Renal cortex interstitium (tissue), 15 donors: ENCODE measurements at places on chromosomes 1 and 21. TPM values are rescaled to one million over a fixed set of nuclear protein-coding genes. Genes with fewer than 3 reads are reported as not detected.

Gene LAMC1
- 310 TPM for polyA plus RNA-seq

Gene NIBAN1
- 3.5 TPM for polyA plus RNA-seq

Gene TTC39A
- 7.7 TPM for polyA plus RNA-seq

DNA sequence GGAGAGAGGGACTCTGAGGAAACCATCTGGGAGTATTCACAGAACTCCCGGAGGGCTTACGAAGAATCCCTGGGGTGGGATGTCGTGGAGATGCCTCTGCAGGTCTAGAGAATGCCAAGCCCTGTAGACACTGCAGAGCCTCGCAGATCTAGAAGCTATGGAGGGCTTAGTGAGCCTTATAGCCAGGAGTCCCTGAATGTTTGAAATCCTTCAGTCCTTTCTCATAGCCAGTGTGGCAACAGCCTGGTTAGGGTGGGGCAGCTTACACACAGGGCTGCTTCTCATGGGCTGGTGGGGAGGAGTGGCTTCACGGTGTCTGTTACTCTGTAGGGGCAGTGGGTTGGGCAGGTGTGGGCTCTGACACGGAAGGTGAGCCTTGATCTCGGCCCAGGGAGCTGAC lies 44.2 kb upstream of the KDM4A start:
- no peak for DNase-seq

DNA sequence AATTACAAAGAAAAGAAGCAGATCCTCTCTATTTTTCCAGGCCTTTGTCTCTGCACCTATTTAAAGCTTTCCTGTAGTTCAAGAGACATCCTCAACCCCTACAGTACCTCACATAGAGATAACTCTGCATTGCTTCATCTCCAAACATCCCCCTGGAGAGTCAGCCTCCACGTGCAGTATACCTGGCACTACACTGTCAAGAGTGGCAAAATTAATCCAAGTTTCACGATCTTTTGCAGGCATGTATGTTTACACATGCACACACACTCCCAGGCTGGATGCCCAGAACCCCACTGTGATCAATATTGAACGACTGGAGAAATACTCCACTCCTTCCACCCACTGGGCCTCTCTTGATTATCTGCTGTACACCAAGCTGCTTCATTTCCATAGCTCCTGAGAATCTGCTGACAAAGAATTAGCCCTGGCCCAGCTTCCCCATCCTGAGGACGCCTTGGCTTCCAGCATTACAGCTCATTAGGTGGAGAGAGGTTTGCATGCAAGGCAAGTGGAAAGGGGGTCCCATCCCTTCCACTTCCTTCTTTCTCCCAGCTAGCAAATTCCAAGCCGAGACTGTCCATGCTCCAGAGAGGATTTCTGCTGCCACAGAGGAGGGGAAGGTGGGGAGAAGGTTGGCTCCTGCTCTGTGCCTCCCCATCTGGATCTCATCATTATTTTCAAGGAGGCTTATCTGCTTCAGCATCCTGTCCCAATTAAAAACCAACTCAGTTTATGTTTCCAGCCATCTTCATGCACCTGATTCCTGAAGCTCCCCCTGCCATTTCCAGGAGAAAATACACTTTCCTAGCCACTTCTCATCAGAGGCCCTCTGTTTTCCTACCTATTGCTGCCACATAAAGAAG lies 66.5 kb upstream of the GOLT1A start:
- no peak for DNase-seq

GRCh38 chr1:179632868-179633267 lies 41.2 kb downstream of the TDRD5 start:
- DNase-seq: no peak

Gene DMRTA2
- 0.07 TPM for polyA plus RNA-seq

- no peak for DNase-seq
Measured at GRCh38 chr1:146049436-146049835, 27.9 kb upstream of the HJV start.

Gene GJB3
- polyA plus RNA-seq: 0.26 TPM

DNA sequence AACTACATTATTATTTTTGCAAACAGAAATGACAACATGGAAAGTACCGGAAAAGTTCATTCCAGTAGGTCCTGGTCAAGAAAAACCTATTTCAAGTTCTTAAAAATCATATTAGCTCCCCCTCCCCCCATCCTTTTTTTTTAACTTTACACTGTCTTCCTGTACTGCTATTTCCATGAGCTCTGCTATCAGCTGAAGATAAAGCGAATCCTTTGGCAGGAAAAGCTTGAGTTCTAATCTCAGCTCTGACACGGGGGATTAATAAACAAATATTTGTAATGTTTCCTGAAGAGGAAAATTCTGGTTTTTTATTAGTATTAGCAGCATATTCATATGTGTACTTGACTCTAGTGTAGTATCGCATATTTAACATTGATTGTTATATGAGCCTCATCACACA lies 190.7 kb upstream of the ESRRG start:
- no peak for DNase-seq

GRCh38 chr1:9086796-9087195 lies 17.4 kb upstream of the SLC2A5 start:
- DNase-seq: no peak

Gene DNASE2B
- polyA plus RNA-seq: not detected

- DNase-seq: no peak
Measured at GRCh38 chr1:37448691-37449417, 25.5 kb upstream of the ZC3H12A start.

GRCh38 chr21:25944672-25945213 lies 210.0 kb downstream of the GABPA start:
- DNase-seq: no peak

- DNase-seq: no peak
Measured at GRCh38 chr1:82632155-82632554, 831.4 kb downstream of the ADGRL2 start.

DNA sequence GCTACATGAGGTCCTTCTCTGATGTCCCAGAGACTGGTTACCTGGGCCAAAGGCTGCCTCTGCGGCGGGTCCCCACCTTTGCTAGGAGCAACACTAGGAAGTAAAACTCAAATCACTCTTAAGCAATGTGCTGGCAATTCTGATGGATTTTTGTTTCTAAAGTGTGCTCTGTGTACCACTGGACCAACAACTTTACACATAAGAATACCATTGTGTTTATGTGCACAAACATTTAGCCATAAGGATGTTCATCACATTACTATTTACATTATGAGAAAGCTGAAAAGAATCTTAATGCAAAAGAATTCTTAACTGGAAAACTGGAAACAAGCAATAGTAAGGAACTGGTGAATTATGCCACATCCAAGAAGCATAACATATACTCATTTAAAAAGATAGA lies 38.6 kb downstream of the SSBP3 start:
- DNase-seq: no peak

Gene TSPEAR
- 0.89 TPM for polyA plus RNA-seq

- DNase-seq: no peak
Measured at GRCh38 chr1:30037251-30038118, 685.9 kb downstream of the MATN1 start.

DNA sequence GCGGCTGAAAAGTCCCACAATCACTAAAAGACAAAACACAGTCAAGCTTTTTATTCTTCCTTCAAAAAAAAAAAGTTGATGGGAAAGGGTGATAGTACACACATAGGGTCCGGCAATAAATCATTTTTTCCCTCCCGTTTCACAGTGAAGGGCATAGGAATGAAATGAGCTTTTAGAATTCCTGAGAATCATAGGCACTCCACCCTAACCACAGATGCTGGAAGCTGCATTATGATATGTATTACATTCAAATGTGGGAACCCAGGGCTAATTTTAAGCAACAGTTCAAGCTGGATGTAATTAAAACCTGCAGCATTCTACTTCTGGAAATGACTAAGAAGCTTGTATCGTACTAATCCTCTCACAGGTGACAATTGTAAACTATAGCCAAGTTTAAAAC lies 75.7 kb upstream of the KCNJ15 start:
- DNase-seq: no peak

DNA sequence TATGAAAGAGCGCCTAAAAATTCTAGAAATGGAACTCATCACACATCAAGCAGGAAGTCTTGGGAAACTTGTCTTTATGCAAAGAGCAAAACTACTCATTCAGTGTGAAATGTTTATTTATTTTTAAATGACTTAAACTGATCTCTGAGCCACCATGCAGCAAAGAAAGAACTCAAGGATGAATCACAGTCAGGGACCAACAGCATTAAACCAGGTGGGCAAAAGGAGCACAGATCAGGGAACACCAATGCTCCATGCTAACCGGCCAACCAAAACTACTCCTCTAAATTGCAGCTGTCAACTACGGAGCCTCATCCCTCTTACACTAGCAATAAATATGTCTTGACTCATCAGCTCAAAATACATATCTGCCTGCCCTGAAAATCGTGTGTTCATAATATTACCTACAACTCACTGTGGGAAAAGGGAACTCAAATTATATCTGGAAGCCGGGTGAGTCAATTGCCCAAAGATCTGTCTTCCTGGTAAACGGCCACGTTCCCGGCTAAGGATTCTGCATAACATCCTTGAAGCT lies 129.2 kb downstream of the PTPN14 start:
- DNase-seq: no peak

- DNase-seq: no peak
Measured at GRCh38 chr1:156910309-156910782, 10.1 kb upstream of the LRRC71 start.

Gene PEAR1
- 22.5 TPM for polyA plus RNA-seq

Gene NSL1
- 47.1 TPM for polyA plus RNA-seq

Gene SLC16A4
- polyA plus RNA-seq: 113 TPM

DNA sequence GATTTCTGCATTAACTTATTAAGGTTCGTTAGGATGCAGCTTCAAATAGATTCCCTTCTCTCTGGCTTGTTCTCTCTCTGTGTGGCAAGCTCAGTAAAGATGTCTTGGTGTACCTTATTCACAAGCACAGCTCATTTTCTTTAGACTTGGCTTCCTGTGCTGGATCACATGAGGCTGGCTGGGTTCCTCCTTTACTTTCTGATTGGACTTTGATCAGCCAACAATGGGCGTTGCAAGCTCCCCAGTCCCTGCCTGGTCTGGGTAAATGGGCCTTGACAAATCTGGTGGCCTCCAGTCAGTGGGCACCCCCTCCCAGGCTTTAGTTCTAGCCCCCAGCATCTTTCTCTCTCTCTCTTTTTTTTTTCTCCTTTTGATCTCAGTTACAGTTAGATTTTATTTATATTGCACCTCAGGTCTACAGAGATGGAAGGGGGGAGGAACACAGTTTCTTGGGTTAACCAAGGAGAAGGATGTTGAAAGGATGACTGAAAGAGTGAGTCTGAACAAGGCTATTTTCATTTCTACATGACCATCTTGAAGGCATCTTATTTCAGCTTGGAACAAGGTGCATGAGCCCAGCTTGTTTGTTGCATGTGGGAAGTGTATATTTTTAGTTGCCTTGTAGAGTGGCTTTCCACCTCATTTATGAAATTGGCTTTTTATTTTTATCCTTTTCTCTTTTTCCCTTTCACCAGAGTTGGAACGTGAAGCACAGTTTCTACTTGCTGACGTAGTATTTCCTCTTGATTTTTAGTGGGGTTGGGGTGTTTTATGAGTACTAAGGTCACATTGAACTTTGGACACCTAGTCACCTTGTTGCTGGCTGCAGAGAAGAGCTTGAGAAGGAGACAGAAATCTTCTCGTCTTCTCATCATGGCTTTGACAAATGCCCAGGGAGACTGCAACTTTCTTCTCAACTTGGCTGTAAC lies 77.1 kb downstream of the PBX1 start:
- no peak for DNase-seq

Gene TSEN15
- 44.5 TPM for polyA plus RNA-seq

DNA sequence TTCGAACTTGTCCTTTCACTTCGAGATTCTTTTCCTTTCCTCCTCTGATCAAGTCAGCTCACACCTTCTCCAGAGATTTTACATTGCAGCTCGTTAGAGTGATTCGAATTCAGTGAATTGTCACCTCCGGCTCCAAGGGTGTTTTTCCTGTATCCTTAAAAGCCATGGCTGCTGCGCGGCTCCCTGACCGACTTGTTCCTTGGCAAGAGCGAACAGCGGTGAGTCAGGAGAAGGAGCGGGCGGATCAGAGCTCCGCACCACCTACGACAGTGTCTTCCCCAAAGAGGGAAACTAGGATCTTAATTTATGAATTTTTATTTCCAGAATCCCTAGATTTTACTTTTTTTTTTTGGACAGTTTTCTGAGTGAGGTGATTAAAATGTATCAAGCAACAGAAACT lies 204.4 kb upstream of the ADGRL2 start:
- DNase-seq: no peak

Gene ZFP69B
- 6.3 TPM for polyA plus RNA-seq

DNA sequence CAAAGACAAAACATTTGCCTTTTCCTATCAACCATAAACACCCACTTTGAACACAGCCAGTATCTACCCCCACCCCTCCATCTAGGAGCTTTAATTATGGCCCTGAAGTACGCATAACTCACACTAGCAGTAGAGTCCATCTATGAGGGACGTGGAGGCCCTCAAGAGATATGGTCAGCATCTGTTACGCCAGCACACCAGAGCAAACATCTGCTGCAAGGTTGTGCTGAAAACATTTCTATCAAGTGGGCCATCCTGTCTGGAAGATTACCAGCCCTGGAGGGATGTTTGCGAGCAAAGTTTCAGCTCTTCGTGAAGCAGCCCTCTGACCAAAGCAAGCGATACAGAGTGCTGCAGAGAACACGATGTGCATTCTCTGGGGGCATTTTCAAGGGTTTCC lies 74.6 kb downstream of the SLC45A1 start:
- no peak for DNase-seq
